Stimulated activated CD8-positive, alpha-beta memory T cell treated with anti-CD3 and anti-CD28 coated beads, Interleukin-4, amount 100 ng/mL, for 4 hours (primary cell): ENCODE measurements at places on chromosomes 5 and 9.

GRCh38 chr5:168356592-168356991, 65.1 kb downstream of the WWC1 start:
- DNase-seq = no peak

GRCh38 chr5:157271740-157272271, 5.9 kb downstream of the CYFIP2 start:
- peak; percentile 70 for DNase-seq

GRCh38 chr9:121744002-121744686, 92.7 kb downstream of the DAB2IP start:
- no peak for DNase-seq

DNA sequence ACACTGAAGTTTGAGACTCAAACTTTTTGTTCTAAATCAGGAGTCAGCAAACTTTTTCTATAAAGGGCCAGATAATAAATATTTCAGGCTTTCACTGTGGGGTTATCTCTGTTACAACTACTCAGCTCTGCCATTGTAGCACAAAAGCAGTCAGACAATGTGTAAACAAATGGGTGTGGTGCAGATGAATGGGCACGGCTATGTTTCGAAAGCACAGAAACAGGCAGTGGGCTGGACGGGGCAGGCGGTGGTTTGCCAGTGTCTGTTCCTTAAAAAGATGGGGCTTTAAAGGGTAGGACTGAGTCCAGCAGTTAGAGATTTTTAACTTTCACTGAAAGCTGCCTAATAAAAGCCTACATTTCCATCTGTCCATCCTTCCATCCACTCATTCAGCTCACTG, 48.9 kb downstream of the PFDN1 start:
- no peak for DNase-seq

GRCh38 chr5:67178966-67179365, 17.6 kb downstream of the CD180 start:
- no peak for DNase-seq

DNA sequence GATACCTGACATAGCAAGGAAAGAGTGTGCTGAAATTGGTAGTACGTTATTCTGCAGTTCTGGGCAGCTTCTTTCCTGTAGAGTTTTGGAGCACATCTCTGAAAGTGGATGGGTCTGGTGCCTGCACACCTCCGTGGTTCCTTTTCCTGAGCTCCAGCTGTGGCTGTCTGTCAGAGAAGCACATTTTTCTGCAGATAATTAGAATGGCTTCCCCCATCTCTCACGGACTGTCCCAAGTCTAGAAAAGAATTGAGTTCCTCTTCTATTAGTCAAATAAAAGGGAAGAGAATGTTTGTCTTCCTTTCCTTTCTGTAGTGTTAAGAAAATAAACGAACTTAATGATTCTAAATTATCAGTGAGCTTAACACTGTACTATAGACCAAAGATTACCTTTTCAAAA, 55.7 kb downstream of the VCAN start:
- DNase-seq = no peak

DNA sequence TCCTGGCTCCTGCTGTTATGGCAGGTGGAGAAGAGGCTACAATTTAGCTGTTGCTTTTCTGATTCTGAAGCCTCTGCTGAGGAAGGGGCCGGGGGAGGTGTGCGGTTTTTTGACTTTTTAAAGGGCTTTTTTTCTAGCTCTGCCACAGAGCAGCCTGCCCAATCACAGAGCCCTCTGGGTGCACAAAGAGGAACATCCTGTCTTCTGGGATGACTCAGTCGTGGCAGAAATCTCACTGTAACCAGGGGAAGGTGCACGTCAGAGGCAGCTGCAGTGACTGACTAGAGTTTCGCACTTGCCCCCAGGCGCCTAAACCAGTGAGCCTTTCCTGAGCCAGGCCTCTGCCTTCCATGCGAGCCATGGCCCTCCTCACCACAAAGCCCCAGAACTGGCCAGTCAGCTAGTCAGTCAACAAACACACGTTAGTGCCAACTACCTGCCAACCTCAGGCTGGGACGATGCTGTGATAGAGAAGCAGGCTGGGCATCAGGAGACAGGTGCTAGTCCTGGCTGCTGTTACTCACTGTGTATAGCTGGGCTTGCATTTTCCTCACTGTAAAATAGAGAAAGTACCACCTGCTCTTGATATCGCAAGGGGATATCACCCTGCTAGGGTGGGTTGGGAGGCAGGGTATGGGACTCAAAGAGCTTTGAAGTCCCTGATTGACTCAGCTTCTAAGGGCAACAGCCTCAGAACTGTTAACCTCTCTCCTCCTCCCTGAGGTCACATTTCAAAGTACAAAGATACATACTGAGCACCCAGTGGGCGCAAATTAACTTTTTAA, 2.2 kb downstream of the AKNA start:
- DNase-seq = peak; percentile 71

DNA sequence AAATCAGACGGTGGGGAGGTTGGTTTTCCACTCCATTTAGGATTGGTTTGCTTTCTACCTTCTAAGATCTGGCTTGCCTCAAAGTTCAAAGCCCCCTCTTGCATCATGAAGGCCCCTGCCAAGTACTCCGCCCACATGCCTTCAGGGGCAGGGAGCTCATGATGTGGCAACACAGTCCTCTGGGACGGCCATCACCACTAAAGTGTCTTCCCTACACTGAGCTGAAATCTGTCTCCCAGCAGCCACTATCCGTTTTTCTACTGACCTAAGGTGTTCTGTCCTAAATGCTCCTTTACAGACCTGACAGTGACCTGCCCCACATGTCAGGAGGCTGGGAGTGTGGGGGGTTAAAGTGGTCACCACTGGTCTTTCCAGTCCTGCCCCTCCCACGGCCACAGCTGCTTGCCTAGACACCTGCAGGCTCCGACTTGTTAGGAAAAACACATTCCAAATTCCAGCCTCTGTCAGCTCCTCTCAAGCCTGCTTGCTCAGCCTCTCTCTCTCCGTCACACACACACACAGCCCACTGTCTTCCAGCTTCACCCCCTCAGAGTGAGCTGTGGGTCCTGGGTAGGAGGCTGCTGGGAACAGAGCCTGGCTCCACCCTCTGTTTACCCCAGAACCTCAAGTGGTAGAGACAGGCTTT, 44.9 kb downstream of the SHB start:
- DNase-seq = no peak

DNA sequence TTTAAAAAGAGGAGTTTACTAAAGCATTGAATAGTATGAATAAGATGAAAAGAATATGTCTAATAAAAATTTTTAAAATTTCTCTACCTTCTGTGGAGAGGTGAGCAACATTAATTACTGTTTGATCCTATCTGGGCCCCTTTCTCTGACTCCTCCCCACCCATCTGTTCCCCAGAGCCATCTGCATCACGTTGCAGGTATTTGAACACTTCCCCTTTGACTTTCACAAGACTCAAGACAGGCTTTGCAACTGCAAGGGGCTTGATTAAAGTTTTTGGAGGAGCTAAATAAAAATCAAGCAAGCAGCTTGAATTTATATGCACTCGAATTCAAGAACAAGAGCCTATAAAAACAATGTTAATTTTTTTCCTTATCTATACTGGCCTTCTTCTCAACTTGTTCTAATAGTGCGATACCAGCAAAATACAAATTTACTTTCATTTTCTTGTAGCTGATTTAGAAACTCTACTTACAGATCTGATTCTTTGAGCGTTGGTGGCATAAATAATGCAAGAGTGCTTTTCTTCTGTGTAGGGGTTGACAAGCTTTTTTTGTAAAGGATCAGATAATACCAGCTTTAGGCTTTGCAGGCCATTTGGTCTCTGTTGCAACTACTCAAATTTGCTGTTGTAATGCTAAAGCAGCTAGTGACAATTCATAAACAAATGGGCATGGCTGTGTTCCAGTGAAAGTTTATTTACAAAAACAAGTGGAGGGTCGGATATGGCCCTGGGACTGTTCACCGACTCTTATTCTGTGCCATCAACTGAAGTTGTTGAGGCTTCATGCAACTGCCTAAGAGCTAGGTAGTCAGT, 21.2 kb downstream of the TXNDC8 start:
- DNase-seq = no peak

GRCh38 chr5:40355181-40355580, 324.5 kb upstream of the PTGER4 start:
- no peak for DNase-seq

DNA sequence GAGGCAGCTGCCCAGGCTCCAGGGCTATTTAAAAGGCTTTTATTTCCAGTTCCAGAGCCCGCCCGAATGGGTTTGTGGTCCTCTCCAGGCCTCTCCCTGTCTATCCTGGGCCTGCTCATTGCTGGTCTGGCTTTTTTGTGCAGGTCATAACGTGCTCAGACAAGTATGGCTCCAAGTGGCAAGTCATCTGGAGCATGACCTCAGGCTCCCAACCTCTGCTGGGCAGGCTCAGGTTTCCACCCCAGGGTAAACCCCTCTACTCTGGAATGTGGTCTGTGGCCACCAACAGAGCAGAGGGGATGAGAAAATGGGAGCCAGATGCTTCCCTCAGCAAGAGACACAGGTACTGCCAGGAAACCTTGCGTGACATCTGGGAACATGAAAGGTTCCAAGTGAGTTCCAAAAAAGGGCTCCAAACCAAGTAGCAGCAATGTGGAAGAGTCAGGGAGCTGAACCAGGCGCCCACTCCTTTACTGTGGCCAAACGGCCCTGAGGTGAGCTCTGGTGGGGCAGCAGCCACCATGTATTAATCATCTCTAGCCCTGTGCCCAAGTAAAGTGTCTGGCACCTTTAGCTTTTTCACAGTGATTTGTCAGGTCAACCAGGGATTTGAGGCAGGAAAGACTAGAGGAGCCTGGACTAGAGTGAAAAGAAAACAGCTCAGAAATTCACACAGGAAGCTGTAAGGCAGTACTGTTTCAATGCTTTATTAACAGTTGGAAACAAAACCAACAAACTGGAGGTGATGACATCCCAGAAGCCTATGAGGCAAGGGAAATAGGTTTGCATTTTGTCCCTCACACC, 25.7 kb downstream of the PCDHGC5 start:
- no peak for DNase-seq
